ENCODE measurements at places on chromosomes 7 and 10.

- no peak for DNase-seq
Measured at GRCh38 chr7:152504367-152504766, 68.6 kb upstream of the KMT2C start.

GRCh38 chr10:123381224-123381623 is 227.0 kb downstream of the BUB3 start:
- no peak for DNase-seq

- no peak for DNase-seq
Measured at GRCh38 chr7:50723173-50723572, 59.5 kb downstream of the GRB10 start.

GRCh38 chr10:11168423-11169090 is 150.9 kb downstream of the CELF2 start:
- DNase-seq = no peak

GRCh38 chr10:126671402-126671975 is 996 bp upstream of the C10orf90 start:
- no peak for DNase-seq

GRCh38 chr10:98636921-98637329 is 190.2 kb upstream of the HPS1 start:
- no peak for DNase-seq

DNA sequence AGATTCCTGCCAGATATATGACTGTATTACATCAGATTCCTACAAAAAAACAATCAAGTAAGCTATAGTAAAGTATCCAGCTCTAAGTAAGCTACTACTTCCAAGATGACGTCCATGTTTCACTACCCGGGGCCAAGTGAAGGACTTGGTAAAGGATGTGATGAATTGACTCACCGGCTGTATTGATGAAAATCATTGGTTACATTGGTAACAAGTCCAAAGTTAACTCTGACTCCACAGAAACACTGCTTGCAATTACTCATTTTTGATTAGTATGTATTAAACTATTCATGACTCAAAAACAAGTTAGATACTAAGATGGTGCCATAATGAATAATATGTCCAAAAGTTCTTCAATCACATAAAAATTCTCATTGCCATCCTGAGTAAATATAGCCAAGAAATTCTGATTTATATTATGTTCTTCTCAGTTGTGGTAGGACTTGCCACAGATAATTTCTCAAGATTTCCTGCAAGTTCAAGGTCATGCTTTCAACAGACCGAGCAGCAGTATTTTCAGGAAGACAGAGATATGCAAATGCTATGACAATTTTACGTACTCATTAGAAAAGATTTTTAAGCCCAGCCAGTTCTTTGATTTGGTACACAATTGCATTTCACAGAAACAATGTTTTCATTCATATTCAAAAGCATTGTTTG is 12.6 kb upstream of the DNAJC1 start:
- no peak for DNase-seq

- no peak for DNase-seq
Measured at GRCh38 chr10:114649217-114649903, 8.7 kb downstream of the ABLIM1 start.

DNA sequence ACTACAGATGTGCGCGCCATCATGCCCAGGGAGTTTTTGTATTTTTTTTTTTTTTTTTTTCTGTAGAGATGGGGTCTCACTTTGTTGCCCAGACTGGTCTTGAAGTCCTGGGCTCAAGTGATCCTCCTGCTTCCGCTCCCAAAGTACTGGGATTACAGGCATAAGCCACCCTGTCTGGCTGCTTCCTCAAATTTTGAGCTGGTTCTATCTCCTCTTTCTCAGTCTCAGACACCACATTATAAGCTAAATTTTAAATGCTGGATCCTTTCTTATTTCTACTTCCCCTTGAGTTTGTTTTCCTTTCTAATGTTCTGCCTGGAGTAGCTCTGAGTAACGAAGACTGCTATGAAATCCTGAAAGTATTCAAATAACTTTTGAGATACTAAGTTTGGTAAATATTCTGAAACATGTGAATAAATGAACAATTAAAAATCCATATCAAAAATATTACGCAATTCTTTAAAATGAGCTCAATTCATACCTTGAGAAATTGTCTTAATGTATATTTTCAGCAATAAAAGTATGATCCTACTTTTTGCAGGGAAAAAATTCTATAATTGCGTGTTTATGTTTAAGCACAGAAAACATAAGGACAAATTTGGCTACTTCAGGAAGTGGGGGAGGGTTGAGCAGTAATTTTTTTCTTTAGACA is 15.0 kb downstream of the TCAF1 start:
- no peak for DNase-seq

DNA sequence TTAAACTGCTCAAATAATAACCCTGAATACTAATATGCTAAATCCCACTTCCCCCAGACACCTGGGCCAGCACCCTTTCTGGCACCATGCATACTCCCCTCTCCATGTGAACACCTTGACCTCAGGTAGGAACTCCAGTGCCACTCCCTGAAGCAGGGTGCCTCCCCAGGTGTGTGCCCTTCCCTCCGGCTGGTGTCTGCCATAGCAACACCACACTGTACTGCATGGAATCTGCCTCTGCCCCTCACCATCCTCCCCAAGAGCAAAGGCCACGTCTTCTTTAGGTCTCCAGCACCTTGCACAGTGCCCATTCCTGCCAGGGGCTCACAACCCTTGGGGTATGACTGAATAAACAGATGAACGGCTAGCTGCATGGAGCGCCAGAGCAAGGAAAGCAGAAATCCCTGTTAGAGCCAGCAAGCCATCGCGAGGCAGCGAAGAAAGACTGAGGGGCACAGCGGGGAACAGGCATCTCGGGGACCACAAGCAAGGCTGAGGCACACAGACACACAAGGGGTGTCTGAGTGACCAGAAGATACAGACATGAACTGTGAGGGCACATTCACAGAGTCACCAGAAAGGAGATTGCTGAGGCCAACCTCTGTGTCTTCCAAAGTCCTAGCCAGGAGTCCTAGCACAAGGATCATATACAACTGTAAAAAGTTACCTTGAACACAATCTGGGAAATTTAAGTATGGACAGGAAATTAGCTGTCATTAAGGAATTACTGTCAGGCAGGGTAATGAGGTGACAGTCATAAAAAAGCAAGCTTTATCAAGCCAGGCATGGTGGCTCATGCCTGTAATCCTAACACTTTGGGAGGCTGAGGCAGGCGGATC is 25.7 kb downstream of the COBL start:
- no peak for DNase-seq

DNA sequence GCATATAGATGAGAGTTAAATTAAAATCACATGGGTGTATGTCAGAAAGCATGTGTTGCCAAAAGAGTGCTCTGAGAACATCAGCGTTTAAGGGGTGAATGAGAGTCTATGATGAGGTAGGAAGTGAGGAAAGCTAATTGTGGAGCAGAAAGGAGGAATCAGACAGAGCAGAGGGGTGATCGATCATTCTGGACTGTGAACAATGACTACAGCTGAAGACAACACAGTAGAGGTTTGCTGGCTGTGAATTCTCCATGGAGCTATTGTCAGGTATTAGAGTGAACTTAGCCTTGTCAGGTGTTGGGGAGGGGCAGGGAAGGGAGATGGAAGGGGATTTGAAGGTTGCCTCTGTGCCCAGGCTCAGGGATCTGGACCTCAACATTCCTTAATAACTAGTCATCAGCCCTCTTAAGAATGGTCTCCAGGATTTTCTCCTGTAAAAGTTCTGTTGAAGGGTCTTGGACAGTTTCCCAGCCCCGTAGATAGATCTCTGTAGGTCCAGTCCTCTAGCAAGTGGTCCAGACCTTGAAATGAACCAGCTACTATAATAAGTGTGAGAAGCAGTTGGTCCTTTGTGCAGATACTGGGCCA is 57.1 kb downstream of the KIF5B start:
- no peak for DNase-seq

- no peak for DNase-seq
Measured at GRCh38 chr7:158052381-158053060, 535.1 kb downstream of the PTPRN2 start.

GRCh38 chr7:122682815-122683550 is 15.9 kb downstream of the RNF133 start:
- DNase-seq = no peak

- DNase-seq = no peak
Measured at GRCh38 chr10:128498378-128498730, 372.1 kb upstream of the MKI67 start.

DNA sequence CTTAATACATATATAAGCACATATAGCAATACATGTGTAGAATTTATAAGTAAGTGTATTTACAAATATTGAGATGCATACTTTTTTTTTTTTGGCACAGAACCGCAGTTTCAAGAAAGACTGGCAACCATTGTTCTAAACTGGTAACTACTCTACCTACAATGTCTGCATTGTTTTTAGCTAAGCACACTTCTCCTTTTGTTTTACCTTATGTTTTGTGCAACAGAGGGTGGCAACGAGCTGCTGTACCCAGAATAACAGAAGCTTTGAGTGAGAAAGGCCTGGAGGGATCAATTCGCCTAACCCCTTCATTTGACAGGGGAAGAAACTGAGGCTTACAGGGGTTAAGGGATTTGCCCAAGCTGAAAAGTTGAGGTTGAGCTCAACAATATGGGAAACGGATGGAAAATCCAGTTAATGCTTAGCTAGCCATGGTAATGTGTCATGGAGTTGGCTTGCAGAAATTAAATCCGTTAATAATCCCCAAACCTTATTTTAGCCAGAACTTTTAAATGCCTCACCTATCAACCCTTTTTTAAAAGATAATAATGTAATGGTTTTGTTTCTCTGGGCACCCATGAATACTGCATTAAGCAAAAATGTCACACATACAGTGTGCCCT is 25.5 kb downstream of the FZD1 start:
- DNase-seq = no peak

DNA sequence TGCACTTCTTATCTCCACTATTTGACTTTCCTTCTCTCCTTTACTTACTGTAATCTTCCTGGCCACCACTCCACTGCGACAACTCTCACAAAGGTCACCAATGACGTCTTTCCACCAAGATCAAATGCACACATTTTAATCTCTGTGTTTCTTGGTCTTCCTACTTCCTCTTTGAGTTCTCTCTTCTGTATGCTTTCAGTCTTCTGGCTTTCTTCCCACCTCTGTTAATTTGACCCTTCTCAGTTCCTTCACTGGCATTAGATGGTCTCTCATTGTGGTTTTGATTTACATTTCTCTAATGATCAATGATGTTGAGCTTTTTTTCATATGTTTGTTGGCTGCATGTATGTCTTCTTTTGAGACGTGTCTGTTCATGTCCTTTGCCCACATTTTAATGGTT is 31.9 kb downstream of the FAM107B start:
- DNase-seq = no peak

- DNase-seq = no peak
Measured at GRCh38 chr7:47291461-47292081, 290.3 kb downstream of the TNS3 start.

DNA sequence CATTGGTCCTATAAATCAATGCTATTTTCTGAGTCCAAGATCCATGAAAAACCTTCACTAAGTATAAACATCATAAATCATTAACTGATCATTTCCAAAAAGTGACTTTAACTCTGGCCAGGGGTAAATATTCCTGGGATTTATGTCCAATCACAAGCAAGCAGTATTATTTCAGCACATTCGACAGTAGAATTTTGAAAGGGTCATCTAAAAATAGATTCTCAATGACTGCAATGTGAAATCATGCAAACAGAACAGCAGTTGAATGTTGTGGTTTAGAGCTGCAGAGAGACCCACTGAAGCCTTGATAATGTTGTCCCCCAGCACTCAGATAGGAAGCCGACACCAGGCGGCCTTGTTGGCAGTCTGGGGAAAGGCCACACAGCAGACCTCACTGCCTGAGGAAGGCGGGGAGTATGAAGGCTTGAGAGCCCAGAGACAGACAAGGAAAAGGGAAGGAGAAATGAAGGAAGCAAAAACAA is 38.1 kb downstream of the FAM107B start:
- DNase-seq = no peak

- DNase-seq = no peak
Measured at GRCh38 chr10:126252884-126253610, 135.2 kb downstream of the ADAM12 start.

- no peak for DNase-seq
Measured at GRCh38 chr10:12638103-12638502, 288.8 kb downstream of the CAMK1D start.

DNA sequence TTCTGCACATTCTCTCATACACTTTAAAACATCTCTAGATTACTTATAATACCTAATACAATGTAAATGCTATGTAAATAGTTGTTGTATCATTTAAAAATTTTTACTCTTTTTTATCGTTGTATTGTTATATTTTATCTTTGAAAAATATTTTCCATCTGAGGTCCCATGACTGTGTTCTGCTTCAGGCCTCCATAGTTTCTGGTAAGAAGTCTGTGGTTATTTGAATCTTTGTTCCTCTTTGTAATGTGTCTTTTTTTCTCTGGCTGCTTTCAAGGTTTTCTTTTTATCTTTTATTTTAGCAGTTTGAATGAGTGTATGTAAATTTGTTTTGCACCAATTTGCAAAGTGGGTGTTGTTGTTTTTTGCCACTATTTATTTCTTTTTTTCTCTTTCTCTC is 263.1 kb downstream of the RPS24 start:
- DNase-seq = no peak

- DNase-seq = no peak
Measured at GRCh38 chr10:81179805-81180452, 642.2 kb downstream of the SH2D4B start.

DNA sequence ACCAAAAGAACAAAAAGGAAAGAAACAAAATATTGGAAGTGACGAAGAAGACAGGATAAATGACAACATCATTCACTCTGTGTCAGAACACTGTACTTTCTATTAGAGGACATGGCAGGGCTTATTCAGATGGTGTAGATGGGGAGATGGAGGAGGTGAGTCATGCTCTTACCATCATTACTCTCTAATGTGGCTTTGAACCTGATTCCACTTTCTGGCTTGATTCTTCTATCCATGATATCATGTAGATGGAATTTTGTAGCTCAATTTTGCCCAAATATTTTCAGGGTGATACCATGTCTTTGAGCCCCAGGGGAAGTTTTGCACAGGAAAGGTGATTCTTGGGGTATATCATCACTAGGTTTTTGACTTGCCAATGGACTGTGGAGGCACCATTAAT is 91.7 kb downstream of the CFAP58 start:
- DNase-seq = no peak

DNA sequence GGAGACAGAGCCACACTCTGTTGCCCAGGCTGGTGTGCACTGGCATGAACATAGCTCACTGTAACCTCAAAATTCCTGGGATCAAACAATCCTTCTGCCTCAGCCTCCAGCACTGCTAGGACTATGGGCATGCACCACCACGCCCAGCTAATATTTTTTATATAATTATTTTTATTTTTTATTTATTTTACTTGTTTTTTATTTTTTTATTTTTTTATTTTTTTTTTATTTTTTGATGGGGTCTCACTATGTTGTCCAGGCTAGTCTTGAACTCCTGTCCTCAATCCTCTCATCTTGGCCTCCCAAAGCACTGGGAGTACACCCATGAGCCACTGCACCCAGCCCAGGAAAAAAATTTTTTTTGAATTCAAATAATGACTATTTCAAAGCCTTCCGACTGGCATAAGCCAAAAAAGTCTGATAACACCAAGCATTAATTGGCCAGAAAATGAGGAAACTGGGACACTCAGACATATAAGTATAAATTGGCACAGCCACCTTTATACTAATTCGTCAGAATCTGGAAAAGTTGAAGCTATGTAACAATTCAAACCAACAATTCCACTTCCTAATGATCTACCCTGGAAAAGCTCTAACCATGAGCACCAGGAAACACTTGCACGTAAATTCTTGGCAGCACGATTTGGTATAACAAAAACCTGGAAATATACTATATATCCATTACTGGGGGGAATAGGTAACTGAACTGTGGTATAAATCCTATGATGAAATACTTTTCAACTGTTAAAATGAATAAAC is 6.3 kb downstream of the ZC3HAV1 start:
- no peak for DNase-seq

- no peak for DNase-seq
Measured at GRCh38 chr7:145219461-145219860, 383.6 kb upstream of the TPK1 start.
